ENCODE measurements at places on chromosomes 1 and 21.

GRCh38 chr1:89487972-89488371 lies 36.7 kb upstream of the LRRC8B start:
- no peak for DNase-seq

GRCh38 chr1:46094471-46095005 lies 37.9 kb downstream of the PIK3R3 start:
- DNase-seq = no peak

GRCh38 chr1:75725861-75726361 lies 1.4 kb downstream of the ACADM start:
- DNase-seq = no peak

- DNase-seq = no peak
Measured at GRCh38 chr1:116877141-116877818, 32.4 kb upstream of the PTGFRN start.

- DNase-seq = no peak
Measured at GRCh38 chr1:198932351-198932991, 293.6 kb downstream of the PTPRC start.

GRCh38 chr1:31834501-31834900 lies 18.7 kb upstream of the SPOCD1 start:
- no peak for DNase-seq

- DNase-seq = peak; percentile 70
Measured at GRCh38 chr1:9990944-9991343, 6.1 kb upstream of the RBP7 start.

DNA sequence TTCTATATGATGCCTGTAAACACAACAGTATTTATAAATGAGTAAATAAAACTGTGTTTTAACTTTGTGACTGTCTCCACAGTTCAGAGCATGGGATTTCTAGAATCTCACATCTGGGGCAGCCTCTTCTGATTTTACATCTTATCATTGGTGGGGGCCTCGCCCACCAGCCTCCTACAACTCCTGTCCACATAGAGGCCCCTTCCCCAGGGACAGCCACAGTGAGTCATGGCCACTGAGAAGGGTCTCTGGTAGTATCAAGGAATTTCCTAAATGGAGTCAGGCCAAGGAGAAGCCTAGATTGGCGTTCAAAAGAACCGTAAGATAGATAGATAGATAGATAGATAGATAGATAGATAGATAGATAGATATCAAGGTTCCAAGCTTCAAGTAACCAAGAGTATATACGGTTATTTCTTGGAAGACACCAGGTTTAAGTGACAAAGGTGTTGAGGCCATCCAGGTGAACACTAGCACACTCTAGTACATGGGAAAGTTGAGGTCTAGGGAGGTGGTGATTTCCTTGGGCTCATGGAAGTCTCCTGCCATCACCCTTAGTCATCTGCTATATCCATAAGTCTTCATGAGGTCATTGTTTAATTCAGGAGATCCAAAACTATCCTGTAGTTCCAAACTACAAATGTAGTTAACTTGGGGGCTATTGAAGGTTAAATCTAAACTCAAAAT lies 121.6 kb downstream of the SYT2 start:
- DNase-seq = no peak

- DNase-seq = no peak
Measured at GRCh38 chr1:25863486-25864262, 4.4 kb upstream of the AUNIP start.

DNA sequence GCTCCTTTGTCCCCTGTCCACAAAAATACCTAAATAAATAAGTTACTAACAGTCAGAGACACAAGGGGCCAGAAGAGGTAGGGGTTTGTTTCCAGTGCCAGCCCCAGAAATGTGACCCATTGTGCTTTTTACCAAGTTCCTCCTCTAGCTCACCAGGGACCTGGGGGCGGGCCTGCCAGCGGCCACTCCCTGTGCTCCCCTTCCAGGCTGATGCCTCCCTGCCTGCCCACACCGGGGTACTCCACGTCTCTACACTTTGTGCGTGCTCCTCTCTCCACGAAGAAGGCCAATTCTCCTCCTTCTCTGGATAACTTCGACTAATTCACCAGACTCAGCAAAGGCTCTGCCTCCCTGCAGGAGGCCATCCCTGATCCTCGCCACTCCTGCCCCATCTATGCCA lies 72.1 kb downstream of the BCAR3 start:
- no peak for DNase-seq

GRCh38 chr1:174040387-174040786 lies 18.2 kb upstream of the RC3H1 start:
- peak; percentile 26 for DNase-seq

- no peak for DNase-seq
Measured at GRCh38 chr1:239831577-239832355, 259.9 kb upstream of the FMN2 start.

DNA sequence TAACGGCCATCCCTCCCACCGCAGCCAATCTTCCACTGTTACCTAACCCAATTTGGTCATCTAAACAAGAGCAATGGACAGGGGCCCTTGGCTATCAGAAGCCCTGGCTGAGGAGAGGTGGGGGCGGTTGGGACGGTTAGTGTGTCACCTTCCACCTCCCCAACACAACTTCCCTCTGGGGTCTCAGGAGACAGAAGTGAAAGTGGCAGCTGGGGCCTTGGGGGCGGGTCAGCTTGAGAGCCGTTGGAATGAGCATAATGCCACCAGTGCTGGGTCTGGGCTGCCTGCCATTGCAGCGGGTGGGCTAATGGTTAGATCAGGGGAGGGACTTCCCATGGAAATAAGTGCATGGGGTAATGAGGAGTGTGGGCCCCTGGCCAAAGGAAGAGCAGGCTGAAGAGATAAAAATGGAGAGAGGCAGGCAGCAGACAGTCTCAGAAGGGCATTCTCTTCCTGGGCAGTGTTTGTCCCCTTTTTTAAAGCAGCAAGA lies 7.9 kb downstream of the MEF2D start:
- DNase-seq = peak; percentile 76

DNA sequence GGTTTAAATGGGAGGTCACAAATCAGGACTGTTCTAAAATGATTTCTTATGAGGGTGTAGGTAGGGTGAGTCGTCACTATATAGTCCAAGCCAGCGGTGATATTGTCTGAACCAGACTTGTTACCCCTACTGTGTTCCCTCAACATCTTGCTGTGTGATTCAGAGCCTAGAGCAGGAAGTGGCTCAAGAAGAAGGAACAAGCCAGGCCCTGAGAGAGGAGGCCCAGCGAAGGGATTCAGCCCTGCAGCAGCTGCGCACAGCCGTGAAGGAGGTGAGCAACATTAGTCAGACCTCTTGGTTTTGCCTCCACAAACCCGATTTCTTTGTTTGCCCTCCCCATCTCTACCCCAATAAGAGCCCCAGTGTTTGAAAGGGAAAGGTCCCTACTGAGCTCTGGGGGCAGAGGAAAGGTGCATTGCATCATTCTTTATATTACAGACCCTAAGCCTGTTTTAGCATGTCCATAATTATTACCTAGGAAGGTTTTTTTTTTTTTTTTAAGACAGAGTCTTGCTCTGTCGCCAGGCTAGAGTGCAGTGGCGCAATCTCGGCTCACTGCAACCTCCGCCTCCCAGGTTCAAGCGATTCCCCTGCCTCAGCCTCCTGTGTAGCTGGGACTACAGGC lies 5.0 kb upstream of the SH3BGRL3 start:
- peak; percentile 94 for DNase-seq

GRCh38 chr1:71885171-71885570 lies 397.2 kb downstream of the NEGR1 start:
- DNase-seq = no peak

GRCh38 chr1:44676484-44677200 lies 2.1 kb downstream of the ARMH1 start:
- peak; percentile 80 for DNase-seq

GRCh38 chr1:76285578-76286135 lies 211.1 kb downstream of the ST6GALNAC3 start:
- no peak for DNase-seq

GRCh38 chr1:16020325-16020724 lies 1.5 kb upstream of the CLCNKA start:
- no peak for DNase-seq

DNA sequence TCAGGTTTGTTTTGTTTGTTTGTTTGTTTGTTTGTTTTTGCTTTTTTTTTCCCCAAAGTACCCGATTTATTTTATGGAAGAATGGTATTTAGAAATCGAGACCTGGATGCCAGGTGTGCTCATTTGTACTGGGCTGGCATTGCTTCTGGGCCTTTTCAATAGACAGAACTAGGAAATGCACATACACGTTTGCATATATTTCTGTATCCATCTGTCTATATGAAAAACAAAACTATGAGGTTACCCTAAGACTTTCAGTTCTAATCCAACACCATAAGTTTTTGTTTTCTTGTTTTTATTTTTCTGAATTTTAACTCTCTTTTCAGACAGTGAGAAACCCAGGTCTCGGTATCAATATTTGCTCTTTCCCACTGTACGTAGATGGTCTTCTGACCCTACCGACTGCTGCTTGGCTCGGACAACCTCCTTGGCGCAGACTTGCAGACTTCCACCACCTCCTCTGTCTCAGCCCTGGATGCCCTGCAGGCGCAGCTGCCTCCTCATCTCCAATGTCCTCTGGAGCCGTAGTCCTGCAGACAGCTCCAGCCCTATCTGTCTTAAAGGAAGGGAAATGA lies 171.7 kb downstream of the NEK7 start:
- no peak for DNase-seq

DNA sequence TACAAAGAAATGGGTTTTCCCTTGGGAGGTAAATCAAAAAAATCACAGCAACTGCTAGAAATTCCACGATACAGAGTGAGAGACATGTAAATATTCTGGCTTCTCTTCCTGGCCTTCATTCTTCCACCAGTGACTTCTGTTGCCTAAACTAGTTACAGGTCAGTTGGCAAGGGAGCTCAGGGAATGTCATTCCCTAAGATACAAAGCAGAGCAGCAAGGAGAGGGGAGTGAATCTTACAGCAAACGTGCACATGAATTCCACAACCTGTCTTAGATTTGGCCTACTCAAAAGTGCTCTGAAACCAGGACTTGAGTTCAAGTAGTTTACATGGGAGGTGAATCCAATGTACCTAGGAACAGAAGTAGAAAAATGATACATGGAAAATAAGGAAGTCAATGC lies 445.3 kb upstream of the LRRC7 start:
- DNase-seq = no peak

DNA sequence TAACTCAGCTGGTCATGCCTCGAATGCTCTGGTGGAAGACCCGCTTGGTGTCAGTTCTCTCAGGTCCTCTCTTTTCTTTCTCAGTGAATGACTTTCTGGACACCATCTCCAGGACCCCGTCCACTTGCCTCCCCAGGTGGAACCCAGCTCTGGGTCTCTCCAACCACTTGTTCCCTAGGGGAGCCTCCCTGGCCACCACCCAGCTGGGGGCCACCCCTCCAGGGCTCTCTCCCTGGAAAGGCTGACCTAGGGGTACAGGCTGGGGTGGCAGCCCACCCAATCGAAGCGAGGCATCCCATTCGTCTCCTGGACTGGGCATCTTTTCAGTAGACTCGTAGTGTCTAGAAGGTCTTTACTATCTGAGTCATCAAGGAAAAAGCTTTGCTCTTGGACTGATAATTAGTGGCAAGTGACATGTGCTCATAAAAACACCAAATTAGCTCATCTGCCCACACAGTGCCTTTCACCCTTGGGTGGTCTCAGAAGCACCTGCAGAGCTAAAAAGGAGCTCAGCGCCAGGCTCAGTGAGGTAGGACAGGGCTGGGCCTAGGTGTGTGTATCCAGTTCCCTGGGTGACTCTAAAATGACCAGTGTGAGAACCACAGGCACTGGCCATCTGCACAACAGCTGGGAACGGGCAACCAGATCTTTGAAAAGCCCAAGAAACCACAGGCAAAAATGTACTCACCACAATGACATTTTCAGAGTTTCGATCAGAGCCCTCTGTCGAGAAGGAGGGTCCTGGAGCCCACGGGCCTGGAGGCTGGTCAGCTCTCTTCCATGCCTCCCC lies 2.4 kb upstream of the PDXK start:
- DNase-seq = no peak

GRCh38 chr1:66261364-66261763 lies 272.6 kb upstream of the SGIP1 start:
- DNase-seq = no peak

GRCh38 chr1:169739980-169740379 lies 6.1 kb upstream of the SELE start:
- no peak for DNase-seq

DNA sequence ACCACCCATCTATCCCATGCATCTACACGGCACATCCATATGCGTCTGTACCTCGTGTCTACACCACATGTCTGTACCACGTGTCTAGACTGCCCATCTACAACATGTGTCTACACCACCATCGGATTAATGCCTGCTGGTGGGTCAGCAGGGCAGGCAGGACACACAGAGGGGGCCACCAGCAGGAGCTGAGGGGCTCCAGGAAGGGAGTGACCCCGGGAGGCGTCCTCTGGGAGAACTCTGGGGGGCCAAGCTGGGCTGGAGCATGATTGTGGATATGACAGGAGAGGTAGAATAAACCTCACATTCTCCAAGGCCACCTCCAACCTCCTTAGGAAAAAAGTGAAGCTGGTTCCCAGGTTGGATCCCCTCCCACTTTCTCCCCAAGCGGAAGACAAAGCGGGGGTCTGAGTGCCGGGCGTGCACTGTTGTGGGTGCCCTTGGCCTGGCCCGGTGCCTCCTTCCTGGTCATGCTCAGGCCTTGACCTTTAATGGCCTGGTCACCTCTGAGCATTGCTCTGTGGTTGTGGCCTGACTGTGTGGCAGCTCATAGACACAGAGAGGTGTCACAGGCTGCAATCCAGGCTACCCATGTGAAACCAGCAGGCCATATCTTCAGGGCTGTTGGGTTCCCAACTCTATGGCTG lies 881 bp upstream of the ACTRT2 start:
- DNase-seq = no peak

DNA sequence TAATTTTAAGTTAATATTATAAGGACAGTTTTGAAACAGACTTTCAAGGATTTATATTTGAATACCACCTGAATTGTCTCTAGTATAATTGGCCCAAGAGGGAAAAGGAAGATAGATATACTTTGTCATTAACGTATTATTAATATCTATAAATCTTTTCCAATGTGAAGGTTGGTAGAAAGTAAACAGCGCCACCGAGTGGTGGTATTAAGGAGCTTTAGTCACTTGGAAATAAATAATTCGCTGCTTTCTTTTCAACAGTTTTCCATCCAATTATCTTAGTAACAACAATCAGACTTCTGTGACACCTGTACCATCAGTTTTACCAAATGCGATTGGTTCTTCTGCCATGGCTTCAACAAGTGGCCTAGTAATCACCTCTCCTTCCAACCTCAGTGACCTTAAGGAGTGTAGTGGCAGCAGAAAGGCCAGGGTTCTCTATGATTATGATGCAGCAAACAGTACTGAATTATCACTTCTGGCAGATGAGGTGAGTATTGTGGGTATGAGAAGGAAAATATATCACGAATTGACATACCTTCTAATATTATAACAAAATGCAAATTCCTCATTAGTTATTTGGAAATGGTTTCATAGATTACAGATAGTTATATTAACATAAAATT lies 37.7 kb downstream of the SH3GLB1 start:
- peak; percentile 42 for DNase-seq
